ENCODE measurements at places on chromosomes 1 and 21.

DNA sequence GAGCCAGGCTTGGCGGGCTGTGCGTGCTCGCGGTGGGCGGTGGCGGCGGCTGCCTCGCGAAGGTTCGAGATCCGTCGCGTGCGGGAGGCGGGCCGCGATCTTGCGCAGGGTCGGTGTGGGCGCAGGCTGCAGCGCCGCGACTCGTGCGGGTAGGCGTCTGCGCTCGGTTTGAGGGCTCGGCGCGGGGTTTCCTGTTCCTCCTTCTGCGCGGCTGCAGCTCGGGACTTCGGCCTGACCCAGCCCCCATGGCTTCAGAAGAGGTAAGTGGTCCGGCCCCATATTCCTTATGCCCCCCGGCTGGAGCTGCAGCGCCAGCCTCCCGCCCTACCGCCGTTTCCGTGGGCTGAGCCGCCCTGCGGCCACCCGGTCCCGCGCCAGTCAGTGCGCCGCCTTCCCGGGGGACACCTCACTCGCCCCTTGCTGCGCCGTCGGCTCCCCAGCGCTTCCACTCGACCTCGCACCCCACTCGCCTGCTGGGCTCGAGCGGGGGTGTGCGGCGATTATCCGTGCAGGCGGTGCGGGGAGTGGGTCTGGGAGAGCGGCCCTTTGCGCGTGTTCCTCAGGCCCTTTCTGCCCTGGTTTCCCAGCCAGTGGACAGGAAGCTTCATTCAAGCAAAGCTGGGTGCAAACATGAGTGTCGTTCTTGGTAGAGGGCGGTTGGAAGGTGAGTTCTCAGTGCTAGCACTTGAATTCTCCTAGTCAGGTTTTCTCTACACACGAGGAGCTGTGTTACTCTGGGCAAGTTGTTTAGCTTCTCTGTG is at the start of gene CACYBP:
TSS of gene CACYBP (plus strand) at position 12 of the 761 bp plus-strand sequence. CDS start at position 246, 234 bp downstream.
- DNase-seq, result peak; percentile 44

GRCh38 chr1:59714966-59715365 is 99.8 kb upstream of the HOOK1 start:
- no peak for DNase-seq

DNA sequence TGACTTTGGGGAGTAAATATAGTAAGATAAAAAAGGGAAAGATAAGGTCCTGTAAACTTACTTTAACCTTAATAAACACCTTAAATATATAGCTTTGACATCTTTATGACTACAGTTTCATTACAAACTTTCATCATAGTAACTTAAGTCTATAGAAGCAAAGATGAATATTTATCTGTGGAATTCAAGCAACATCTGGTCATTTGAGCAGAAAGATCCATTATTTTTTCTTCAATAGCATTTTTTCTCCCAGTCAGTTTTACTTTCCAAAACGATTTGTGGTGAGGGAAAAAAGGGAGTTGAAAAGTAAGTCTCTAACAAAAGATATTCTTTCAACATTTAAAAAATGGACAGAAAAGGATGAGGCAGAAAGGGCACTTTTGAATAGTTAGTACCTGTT is 69.0 kb downstream of the HMCN1 start:
- no peak for DNase-seq

DNA sequence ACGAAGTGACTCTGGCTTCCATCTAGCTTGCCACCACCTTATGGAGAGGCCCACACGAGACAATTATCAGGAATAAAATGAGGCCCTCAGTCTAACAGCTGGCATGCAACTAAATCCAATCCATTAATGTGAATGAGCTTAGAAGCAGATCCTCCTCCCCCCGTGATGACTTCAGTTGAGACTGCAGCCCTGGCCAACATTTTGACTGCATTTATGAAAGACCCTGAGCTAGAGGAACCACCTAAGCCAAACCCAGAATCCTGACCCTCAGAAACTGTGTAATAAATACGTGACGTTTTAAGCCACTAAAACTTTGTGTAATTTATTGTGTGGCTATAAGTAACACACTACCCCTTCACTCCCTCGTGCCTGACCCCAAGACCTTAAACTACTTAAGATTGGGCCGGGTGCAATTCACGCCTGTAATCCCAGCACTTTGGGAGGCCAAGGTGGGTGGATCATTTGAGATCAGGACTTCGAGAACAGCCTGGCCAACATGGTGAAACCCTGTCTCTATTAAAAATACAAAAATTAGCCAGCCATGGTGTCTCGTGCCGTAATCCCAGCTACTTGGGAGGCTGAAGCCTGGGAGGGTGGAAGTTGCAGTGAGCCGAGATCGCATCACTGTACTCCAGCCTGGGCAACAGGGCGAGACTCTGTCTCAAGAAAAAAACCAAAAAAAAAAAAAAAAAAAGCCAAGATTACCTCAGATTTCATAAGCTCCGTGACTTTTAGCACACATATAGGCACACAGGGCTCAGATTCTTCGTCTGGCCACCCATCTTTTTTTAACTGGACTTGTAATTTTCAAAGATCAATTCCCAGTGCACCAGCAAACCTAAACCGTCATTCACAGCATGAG is 72.5 kb downstream of the ENAH start:
- no peak for DNase-seq

GRCh38 chr1:8702472-8702849 is 115.0 kb downstream of the RERE start:
- DNase-seq, result no peak

GRCh38 chr1:226223157-226223785 is at the start of gene MIXL1:
TSS of gene MIXL1 (plus strand) at chr1:226223664. CDS start at chr1:226223682, 18 bp downstream.
- DNase-seq, result no peak

DNA sequence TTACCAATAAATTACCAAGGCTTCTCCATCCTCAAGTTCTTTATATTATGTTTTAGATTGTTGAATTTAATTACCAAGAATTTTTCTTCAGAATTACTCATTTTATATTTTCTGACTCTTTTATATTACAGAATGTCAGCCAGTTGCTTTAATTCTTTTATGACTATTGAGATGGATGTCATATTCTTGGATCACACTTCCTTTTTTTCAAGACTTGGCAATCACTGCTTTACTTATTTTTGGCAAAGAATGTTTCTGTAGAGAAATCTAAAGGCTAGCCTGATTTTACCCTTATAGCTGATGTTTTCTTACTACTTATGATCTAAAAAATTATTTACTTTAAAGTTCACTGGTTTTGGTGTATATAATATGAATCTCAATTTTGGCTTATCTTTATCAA is 721.1 kb upstream of the TMPRSS15 start:
- no peak for DNase-seq

DNA sequence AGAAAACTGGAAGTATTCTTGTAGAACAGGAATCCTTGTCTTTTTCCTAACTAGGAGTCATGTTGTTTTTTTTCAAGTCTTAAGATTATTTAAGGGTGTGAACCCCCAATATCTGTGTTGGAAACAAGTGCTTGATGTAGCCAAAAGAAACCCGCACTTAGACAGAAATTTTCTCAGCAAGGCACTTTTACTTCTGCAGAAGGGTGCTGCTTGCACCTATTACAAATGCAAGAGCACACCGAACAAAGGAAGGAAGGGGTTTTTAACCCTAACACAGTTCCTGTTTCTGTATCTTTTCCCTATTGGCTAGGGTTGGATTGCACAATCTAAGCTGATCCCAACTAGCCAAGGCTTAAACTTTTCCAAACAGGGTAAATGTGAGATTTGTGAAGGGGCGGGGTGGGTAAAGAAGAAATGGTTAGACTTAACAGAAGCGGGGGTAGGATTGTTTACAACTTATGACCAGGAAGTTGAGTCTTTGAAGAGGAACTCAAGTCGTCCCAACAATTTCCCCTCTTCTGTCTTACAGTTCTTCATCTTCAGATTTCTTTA is 75.1 kb downstream of the ZFYVE9 start:
- DNase-seq, result no peak

- no peak for DNase-seq
Observed at GRCh38 chr1:3741566-3742438, 10.4 kb upstream of the CCDC27 start.

DNA sequence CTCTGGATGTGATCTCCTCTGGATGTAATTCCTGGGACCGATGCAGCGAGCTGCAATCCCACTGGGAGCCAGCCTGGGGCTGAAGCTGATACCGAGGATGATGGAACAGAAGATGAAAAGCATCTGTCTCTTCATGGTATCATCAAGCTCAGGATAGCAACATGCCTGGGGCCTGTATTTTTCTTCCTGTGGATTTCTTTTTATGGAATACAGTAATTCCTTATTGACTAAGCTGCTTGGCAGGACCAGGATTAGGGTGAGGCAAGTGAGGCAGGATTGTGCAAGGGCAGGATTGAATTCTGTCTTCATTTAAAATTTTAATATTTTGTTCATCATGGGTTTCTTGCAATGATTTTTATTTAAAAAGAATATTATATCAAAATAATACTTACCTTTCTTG is 86.6 kb downstream of the SLC25A24 start:
- no peak for DNase-seq

Measured in stimulated activated CD4-positive, alpha-beta T cell treated with anti-CD3 and anti-CD28 coated beads, Interleukin-4, amount 100 ng/mL, for 24 hours (primary cell).